Naive thymus-derived CD4-positive, alpha-beta T cell (primary cell): ENCODE measurements at places on chromosomes 12 and 14. TPM values are rescaled to one million over a fixed set of nuclear protein-coding genes. Genes with fewer than 3 reads are reported as not detected.

DNA sequence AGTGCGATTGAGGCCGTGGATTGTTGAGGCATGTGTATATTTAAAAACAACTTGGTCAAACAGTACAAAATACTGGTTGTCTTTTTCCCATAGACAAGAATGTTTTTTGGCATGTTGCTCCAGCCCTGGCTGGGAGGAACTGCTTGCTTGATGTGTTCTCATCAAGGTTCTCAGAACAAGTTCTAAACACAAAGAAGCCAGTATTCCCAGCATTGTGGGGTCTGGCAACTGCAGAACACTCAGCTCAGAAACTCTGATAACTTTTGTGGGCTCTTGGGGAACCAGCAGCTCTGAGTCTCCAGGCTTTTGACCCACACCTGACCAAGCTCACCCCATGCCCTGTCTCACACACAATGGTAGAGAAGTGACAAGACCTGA is 27.1 kb upstream of the DICER1 start:
- no peak for DNase-seq

- no peak for DNase-seq
These were observed 2.3 kb downstream of the TMED10 start for GRCh38 chr14:75174066-75174465.

Gene DYNLL1
- total RNA-seq = 292 and 301 TPM in 2 replicates

GRCh38 chr12:123096182-123096581 is 54.7 kb downstream of the PITPNM2 start:
- no peak for DNase-seq

Gene RNF212B
- total RNA-seq = not detected

DNA sequence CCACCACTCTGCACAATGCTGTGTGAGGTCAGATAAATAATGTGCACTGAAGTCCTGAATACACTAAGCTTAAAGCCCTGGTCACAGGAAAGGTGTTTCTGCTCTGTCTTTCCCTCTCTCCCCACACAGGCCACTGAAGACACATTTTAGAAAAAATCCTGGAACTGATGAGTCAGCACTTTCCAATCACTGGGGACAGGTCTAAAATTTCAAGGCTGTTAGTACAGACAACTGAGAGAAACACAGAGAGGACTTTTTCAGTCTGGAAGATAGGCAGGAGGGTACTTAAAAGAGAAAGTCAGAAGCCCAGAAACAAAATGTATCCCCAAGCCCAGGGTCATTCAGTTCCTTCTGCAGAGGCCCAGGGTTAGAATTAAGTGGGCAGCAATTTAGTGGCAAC is 333.9 kb upstream of the CCDC196 start:
- DNase-seq = no peak

DNA sequence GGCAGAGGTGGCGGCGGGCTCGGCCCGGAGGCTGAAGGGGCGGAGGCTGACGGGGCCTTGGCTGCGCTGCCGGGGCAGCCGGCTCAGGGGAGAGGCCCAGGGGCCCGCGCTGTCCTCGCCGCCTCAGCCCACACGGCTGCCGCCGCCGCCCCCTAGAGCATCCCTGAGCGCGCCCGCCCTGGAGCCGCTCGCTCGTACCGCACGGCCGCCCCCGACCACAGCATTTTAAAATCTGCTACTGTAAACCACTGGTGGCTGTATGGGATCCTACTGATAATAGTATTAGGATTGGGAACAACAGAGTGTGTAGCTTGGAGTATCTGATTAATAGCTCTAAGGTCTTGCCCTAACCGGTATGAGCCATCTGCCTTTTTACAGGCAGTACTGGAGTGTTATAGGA is 22.2 kb upstream of the EDDM3A start:
- no peak for DNase-seq

DNA sequence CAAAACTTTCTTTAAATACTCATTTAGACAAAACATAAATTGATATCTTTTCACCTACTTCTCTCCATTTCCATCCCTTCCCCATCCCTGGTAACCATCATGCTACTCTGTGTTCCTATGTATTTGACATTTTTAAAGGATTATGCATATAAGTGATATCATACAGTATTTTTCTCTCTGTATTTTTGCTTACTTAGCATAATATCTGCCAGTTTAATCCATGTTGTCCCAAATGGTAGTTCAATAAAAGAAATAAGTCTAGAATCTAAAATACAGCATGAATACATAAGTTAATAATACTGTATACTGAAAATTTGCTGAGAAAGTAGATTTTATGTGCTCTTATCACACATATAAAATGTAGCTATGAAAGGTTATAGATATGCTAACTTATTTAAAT is 190.3 kb upstream of the NAV3 start:
- no peak for DNase-seq

Gene CPM
- total RNA-seq = 5.7 and 5.9 TPM in 2 replicates

Gene BATF
- 70.0 and 74.0 TPM in 2 replicates for total RNA-seq

Gene SMCO2
- total RNA-seq = not detected

- no peak for DNase-seq
These were observed 8.5 kb downstream of the BTG1 start for GRCh38 chr12:92136965-92137721.

- DNase-seq = no peak
These were observed 37.3 kb upstream of the TRHDE start for GRCh38 chr12:72234886-72235285.

DNA sequence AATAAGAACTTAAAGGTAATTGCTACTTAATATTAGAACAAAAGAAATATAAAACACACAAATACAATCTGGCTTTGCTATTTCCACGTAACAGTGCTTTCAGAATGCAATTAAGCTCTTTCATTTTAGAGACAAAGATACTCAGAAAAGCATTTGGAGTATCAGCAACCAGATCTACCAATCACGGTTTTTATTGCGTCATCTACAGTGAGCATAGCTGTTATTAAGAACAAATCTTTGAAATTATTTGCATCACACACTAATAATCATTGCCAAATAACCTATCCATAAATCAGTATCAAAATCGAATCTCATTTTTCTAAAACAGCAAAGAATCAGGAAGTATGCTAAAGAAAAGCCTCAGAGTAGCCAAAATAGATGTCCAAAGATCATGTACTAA is 26.9 kb upstream of the GARIN2 start:
- no peak for DNase-seq

GRCh38 chr12:105956662-105957457 is 181.9 kb downstream of the NUAK1 start:
- no peak for DNase-seq

DNA sequence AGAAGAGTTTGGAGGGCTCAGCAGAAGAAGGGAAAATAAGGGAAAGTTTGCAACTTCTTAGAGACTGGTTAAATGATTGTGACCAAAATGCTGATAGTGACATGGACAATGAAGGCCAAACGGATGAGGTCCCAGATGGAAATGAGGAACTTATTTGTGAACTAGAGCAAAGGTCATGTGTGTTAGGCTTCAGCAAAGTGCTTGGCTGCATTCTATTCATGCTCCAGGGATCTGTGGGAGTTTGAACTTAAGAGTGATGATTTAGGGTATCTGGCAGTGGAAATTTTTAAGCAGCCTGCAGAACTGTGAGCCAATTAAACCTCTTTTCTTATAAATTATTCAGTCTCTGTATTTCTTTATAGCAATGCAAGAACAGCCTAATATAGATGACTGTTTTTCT is 88.9 kb upstream of the ARHGAP5 start:
- no peak for DNase-seq

GRCh38 chr12:104604995-104605675 is 148.4 kb downstream of the CHST11 start:
- DNase-seq = no peak
